SK-N-MC (cell line): ENCODE measurements at places on chromosomes 11 and 22.

- no peak for DNase-seq
Observed at GRCh38 chr22:41262250-41262765, 21.6 kb upstream of the CHADL start.

GRCh38 chr11:36354221-36355003 is 58.3 kb downstream of the PRR5L start:
- DNase-seq, result no peak

- DNase-seq, result no peak
Observed at GRCh38 chr11:64759722-64760719, at the start of gene PYGM. Gene PYGM, minus strand, starts transcription at chr11:64759974. Its CDS starts 76 bp downstream, at chr11:64759898.

DNA sequence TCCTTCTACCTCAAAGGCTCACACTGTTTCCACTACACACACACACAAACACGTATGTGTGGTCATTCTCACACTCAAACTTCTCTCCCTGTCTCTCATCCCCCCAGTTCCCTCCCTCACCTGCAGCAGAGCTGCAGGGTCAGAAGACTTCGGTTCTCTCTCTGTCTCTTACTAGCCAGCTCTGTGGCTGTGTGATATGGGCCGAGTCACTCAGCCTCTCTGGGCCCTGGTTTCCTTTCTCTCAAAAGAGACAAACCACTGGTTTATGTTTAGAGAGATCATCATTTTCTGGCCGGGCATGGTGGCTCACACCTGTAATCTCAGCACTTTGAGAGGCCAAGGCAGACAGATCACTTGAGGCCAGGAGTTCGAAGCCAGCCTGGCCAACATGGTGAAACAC is 21.1 kb downstream of the TSPAN18 start:
- no peak for DNase-seq

- no peak for DNase-seq
Observed at GRCh38 chr11:33919645-33920044, 27.8 kb upstream of the LMO2 start.

DNA sequence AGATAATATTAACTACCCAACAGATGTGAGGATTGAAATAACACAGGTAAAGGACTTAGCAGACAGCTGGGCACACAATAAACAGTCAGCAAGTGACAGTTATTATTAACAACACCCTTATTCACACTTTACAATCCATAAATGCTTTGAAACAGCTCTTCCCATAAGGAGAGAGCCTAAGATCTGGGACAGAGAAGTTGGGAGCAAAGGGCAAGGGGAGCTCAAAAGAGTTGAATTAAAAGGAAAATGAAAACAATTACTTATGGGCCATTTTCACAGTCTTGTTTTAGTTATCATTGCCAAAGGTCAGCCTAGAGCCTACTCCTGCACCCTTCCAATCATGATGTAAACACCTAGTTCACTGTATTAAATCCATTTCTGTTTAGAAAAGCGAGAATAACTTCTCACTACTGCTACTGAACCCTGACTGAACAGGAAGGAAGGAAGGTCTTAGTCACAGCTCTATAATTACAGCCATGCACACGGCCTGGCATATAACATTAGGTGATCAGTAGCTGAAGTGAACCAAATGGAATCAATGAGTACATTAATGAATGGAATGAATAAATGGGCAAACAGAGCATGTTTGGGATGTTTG is 111.3 kb downstream of the PLEKHA7 start:
- DNase-seq, result no peak

DNA sequence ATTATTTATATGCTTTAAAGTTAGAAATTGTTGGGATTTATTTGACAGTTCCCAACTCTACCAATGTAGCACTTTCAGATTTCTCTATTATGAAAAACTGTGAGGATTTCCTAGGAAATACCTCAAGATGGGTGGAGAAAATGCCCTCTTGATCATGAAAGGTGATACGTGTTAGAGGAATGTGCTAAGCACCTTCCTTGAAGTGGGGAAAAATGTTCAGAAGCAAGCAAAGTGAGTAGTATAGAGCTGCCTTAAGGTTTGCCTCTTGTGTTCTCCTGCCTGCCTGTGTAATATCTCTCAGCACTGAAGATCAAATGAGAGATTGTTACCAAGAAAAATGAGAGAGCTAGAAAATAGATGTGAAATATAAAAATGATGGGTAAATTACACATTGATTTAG is 58.2 kb downstream of the YAP1 start:
- DNase-seq, result no peak

- DNase-seq, result no peak
Observed at GRCh38 chr11:121494355-121495099, 41.8 kb upstream of the SORL1-AS1 start.

- no peak for DNase-seq
Observed at GRCh38 chr11:48005136-48005535, 24.8 kb downstream of the PTPRJ start.

DNA sequence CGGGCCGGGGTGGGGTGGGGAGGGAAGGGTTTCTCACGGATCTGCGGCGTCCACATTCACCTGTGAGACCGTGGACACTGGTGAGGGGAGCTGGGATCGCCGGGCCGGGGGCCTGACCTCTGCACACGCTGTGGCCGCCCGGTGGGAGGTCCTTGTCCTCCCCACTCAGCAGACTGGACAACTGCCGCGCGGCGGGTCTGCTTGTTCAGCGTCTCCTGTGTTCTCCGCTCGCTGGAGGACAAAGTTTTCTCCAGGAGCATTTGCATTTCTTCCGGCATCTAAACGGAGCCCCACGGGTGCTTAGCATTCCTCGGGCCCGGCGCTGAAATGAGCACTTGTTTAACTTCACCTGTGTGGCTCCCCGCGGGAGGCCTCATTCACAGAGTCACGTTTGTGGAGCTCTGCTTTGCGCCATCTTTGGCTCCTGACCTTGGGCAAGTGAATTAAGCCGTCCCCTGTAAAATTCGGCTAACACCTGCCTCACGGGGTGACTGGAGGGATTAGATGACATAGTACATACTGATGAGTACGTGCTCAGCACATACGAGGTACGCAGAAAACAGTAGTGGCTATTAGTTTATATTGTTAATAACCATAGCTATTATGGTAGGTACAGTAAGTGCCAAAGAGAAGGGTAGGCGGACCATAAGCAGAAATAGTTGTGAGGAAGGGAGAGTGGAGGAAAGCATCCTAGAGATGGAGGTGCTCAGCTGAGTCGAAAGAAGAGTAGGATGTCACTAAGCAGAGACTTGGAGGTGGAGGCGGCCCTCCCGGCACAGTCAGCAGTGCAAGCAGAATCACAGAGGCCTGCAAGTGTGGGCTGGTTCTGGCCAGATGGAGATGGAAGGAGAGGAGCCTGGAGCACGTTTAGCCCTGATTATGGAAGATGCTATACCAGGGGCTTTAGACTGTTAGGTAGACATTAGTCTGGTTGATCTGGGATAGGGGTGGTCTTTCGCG is 885 bp downstream of the TRMU start:
- no peak for DNase-seq

DNA sequence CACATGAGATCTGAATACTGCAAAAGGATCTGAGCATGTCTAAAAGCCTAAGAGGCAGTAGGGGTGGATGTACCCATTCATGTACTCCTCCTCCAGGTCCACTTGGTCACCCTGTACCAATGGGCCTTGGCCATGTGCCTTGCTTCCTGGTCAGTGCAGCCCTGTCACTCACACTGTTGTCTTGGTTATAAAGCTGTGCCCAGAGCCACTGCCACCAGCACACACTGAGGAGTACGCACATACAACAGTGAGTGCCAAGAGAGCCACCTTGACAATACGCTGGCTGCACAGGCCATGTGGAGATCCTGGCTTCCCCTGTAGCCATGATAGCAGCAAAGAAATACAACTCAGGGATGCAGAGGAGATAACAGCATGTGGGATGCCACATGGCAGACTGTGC is 96.4 kb upstream of the LDLRAD3 start:
- no peak for DNase-seq

- DNase-seq, result no peak
Observed at GRCh38 chr11:15334766-15335165, 220.0 kb downstream of the INSC start.

DNA sequence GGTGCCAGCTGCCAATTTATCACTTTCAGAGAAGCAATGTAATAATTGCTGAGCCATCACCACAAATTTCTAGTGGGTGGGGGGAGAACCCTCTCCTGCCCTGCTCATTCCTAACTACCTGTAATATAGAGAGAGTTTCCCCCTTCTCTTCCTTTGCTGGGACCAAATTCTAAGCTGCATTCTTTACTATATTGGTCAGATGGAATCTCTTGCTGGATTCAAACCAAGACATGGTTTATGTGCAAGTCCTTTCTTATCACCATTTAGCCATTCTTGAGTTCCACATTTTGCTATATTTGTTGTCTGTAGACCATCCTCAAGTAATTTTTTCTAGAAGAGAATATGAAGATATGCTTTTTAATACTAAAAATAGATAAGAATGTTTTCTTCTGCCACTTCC is 452.1 kb downstream of the MN1 start:
- DNase-seq, result no peak

DNA sequence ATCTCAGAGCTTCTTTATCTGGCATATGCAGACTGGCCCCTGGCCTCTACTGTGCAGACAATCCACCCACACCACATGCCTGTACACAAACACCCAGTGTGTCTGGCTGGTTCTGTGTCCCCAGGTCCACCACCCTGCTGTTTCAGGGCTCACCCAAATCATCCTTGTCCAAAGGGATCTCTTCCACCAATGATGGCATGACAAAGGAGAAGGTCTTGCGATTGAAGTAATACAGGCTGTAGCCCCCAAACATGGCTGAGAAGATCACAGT is 1.7 kb downstream of the SLC37A4 start:
- no peak for DNase-seq

DNA sequence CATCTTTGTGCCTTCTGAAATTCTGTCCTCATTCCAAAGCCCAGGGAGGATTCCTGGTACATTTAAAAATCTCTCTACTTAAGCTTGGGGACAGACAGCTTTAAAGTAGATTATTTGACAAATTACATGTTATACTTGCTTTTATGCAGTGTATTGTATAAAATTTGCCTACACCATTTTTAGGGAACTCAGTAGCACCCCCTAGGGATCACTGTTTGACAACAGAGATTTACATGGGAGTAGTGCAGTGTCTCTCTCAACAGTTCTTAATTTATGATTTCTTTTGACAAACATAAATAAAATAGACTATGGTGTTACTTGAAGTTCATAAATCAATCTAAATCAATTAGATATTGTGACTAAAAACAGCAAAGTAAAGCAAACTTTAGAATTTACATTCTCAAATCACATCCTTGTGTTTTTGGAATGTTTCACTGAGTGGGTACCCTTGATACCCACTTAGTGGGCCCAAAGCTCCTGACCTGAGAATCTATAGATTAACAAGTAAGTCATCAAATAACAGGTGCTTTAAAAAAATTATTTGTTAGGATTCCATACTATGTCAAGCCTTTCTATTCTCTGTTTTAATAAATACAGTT is 428.8 kb downstream of the DYNC2H1 start:
- peak; percentile 10 for DNase-seq

DNA sequence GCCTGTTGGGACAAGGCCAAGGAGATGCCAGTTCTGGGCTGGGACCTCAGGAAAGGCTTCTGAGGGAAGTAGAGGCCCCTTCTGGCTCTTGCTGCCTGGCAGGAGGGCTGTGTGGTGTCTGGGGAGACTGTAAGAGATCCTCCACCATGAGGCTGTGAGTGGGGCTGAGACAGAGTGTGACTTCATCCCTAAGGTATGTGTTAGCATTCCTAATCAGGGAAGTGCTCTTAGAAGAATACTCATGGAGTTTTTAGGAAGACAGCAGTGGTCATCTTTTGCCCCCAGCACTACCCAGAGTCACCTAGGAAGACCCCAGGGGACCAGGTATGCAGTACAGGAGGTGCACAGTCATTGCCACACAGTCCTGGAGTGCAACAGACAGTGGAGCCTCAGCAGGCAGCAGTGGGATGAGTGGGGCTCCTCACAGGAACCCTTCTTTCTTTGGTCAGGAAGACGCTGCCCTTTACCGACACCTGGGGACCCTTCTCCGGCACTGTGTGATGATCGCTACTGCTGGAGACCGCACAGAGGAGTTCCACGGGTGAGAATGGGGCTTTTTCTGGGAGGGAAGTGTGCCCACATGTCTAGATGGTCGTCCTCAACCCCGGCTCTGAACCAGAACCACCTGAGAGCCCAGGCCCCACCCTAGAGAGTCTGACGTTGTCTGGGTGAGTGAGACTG is 2.8 kb downstream of the RIC8A start:
- no peak for DNase-seq

- no peak for DNase-seq
Observed at GRCh38 chr22:24429411-24430365, 2.3 kb downstream of the ADORA2A start.

DNA sequence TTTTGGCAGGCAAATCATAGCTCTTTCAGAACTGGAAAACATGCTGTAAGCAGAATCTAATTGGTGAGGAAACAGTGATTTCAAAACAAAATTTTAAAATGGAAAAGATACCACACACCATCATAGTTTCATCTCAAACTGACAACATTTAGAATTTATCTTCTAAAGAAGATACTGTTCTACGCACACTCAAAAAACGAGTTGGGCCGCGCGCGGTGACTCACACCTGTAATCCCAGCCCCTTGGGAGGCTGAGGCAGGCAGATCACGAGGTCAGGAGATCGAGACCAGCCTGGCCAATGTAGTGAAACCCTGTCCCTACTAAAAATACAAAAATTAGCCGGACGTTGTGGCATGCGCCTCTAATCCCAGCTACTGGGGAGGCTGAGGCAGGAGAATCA is 44.2 kb upstream of the ADSL start:
- no peak for DNase-seq

DNA sequence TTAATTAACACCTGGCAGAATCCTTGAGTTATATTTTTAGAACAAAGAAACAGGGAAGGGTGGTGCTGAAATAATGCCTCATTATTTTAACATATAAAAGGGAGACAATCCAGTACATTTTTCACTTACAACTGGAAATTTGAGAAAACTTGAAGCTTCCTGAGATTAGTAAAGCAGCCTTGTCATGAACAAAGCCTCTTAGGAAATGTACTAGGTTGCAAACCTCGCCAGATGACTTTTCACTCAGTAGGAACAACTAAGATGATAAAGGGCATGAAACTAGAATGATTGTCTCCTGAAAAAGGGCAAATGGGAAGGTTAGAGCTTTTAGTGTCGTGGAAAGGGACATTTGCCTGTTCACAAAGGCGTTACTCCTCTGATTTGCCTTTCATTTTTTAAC is 289.6 kb downstream of the ETS1 start:
- DNase-seq, result no peak

- no peak for DNase-seq
Observed at GRCh38 chr11:118318581-118319336, 14.2 kb downstream of the CD3E start.

GRCh38 chr22:36644333-36644757 is 59.2 kb downstream of the CACNG2 start:
- peak; percentile 44 for DNase-seq

GRCh38 chr11:61279934-61280659 is 15.0 kb downstream of the VWCE start:
- DNase-seq, result no peak

DNA sequence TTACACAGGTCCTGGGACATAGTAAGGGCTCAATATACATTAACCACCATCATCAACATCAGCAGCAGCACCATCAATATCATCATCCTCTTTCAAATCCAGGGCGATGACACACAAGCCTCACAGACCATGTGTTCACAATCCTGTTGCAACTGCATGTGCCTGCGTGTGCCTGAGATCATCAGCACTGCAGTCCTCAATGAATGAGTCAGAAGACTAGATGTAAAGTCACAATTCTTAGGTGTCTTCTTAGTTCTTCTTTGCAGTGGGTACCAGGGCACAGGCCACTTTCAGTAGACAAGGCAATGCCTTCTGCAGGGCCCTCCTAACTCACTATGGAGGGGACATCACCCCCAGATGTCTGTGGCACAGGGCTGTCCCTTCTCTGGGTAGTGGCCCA is 111.1 kb downstream of the MYO18B start:
- DNase-seq, result no peak
